Hindlimb muscle (tissue), 1 donor: ENCODE measurements at places on chromosomes 12 and 14.

DNA sequence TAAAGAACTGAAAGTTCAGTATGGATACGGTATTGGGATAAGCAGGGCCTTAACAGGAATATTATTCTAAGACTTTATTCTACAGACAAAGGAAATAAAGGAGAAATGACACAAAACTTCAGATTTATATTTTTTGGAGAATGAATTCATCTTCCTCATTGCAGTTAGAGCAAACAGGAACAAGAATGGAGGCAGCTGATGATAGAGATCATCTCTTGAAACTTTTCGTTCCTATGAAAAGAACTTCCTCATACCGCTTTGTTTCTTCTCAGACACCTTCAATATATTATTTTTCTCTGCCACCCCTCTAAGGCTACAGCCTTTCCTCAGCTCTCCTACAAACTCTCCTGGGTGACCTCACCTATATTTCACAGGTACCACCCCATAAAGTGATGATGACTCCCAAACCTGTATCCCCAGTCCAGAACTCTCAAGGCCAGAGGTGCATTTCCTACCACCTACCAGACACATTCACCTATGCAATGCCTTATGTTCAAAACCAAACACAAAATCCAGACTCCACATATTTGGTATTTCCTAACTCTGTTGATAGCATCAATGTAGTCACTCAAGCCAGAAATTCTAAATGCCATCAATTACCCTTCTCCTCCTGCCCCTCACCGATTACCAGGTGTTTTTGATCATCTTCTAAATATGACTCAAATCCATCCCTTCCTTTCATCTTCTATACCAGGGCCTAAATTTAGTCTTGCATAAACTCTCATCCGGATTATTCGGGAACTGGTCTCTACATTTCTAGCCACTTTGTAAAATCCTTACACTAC lies 7.4 kb downstream of the MAP4K5 start:
- DNase-seq: no peak

GRCh38 chr14:68377459-68377858 lies 415.4 kb downstream of the ZFP36L1 start:
- peak; percentile 71 for DNase-seq

- no peak for DNase-seq
Observed at GRCh38 chr14:96095581-96096476, 56.7 kb downstream of the C14orf132 start.

GRCh38 chr12:116672842-116673516 lies 64.9 kb downstream of the SPRING1 start:
- no peak for DNase-seq

DNA sequence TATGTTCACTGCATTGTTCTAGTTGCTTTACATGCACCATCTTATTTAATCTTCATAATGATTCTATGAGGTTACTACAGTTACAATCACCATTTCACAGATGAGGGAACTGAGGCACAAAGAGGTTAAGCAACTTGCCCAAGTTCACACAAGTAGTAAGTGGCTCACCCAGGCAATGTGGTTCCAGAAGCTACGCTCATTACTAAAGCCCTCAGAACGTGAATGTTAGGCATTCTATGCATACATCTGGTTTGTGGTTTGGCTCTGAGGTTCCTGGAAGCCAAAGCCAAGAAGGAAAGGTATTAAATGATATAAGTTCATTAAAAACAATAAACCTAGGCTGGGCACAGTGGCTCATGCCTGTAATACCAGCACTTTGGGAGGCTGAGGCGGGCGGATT lies 14.4 kb upstream of the VRTN start:
- no peak for DNase-seq

GRCh38 chr12:128421375-128421774 lies 154.4 kb downstream of the TMEM132C start:
- DNase-seq: peak; percentile 66

- DNase-seq: no peak
Observed at GRCh38 chr14:104393199-104393897, 186.2 kb upstream of the C14orf180 start.

GRCh38 chr14:43165651-43166050 lies 1341.4 kb downstream of the FSCB start:
- DNase-seq: no peak

GRCh38 chr14:104020471-104020870 lies 65.0 kb upstream of the ASPG start:
- no peak for DNase-seq

- no peak for DNase-seq
Observed at GRCh38 chr14:61132894-61133293, 148.2 kb downstream of the TMEM30B start.

GRCh38 chr12:106634206-106634605 lies 51.4 kb downstream of the RFX4 start:
- DNase-seq: no peak

DNA sequence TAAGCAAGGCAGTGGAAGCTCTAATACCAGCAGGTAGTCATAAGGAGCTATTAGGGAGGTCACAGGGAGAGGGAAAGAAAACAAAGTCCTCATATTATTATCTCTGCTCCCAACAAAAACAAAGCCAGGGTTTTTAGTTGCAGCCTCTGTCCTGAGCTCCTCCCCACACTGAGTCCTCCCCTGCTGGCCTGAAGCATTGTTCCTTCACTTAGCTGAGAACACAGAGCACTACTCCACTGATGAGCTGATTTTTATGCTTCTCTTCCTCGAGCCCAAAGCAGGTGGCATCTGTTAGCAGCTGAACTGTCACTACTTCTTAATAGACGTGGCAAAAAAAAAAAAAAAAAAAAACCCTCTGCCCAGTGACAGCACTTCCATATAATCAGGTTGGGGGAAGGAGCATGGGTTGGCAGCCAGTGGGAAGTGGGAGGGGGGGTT lies 10.5 kb upstream of the STAC3 start:
- DNase-seq: no peak

DNA sequence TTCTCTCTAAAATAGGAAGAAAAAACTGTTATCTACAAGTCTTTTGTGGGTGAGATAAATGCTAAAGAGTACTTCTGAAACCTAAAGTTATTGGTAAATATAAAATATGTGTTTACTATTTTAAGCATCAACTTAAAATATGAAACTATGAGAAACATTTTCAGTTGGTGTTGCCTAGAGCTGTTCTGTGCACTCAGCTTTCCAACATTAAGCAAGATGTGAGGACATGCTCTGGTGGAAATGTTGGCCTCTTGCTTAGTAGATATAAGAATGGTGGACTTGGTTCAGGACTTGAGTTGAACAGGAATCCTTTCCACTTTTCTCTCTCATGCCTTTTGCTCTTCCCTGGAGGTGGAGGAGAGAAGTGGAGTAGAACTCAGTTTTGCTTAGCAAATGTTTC lies 164.1 kb upstream of the PELI2 start:
- DNase-seq: no peak
